Left cardiac atrium (tissue), 4 donors: ENCODE measurements at places on chromosomes 12 and 14.

- no peak for DNase-seq
Observed at GRCh38 chr12:54051026-54051842, 2.4 kb upstream of the HOXC4 start.

GRCh38 chr12:67069451-67070306 lies 199.5 kb upstream of the CAND1 start:
- DNase-seq, result peak; percentile 38

- DNase-seq, result no peak
Observed at GRCh38 chr12:63752841-63753240, 26.9 kb upstream of the RXYLT1 start.

- no peak for DNase-seq
Observed at GRCh38 chr14:95254288-95254687, 65.4 kb downstream of the CLMN start.

DNA sequence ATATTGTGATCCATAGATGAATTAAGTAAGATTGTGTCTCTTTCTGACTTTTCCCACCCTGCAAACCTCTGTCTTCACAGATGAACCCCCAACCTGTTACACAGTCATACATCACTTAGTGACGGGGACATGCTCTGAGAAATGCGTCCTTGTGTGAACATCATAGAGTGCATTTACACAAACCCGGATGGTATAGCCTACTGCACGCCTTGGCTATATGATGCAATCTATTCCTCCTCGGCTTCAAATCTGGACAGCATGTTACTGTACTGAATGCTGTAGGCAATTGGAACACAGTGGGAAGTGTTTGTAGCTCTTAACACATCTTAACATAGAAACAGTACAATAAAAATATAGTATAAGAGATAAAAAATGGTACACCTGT lies 7.4 kb upstream of the TESPA1 start:
- DNase-seq, result no peak

DNA sequence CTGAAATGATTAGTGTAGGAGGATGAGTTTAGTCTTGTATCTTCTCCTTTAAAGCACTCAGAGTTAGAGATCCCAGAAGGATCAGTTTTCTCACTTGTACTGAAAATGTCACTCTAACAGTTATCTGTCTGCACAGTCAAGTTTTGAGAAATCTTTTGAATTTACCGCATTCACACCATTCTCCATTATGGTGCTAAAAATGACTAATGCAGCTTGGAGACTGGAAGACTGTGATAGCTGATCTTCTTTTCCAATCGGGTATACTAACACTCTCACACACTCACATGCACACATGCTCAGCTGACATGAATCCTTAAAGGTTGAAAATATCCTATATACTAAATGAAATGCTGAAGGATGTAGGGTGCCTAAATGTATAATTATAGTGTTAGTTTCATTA lies 65.8 kb downstream of the SLC15A5 start:
- DNase-seq, result no peak

DNA sequence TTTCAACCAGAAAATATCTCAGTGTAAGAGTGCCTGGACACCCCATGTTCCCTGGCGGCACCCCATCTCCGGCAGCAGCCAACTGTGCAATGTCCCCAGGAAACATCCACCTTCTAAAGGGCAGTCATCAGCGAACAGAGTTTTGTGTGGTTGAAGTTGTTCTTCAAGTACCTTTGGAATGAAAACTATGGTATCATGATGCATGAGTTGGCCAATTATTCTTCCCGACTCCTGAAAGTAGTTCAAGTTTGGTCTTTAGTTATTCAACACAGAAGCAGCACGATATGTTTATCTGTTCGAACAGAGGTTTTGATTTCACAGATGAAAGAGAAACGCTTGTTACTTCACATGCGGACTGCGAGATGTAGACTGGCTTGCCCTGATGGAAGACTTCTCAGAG lies 21.1 kb upstream of the TTC7B start:
- no peak for DNase-seq

DNA sequence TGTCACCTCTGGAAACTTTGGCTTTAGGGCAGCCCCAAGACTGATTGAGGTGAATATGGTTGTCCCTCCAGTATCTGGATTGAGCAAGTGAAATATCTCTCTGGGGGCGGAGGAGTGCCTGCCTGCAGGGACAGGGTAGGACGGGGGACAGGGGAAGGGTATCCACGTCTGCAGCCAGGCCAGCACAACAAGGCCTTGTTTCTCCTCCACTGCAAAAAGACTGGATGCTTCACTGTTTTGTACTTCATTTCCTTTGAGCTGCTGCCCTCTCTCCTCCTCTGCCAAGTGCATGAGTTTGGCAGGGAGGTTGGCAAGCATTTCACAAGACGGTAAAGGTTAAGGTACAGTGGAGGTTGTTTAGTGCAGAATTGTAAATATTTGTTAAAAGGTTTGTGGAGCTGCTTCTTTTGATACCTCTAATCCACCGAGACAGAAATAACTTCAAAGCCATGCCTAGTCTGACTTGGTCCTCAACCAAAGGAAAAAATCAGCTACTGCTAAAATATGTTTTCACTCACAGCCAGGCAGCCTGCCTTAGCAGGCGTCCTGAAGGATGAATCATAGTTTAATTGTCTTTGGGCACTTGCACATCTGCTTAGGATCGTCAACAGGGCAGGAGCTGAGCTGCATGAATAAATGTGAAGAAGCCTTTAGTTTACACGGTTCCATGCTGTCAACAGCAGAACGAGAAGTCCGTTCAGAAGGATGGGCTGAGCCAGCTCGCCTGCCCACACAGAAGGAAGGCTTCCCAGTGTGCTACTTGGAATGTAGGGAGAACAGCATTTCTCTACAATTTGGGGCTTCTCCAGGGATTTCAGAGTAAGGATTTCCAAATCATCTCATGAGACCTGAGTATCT lies 269.7 kb downstream of the TTC6 start:
- no peak for DNase-seq

DNA sequence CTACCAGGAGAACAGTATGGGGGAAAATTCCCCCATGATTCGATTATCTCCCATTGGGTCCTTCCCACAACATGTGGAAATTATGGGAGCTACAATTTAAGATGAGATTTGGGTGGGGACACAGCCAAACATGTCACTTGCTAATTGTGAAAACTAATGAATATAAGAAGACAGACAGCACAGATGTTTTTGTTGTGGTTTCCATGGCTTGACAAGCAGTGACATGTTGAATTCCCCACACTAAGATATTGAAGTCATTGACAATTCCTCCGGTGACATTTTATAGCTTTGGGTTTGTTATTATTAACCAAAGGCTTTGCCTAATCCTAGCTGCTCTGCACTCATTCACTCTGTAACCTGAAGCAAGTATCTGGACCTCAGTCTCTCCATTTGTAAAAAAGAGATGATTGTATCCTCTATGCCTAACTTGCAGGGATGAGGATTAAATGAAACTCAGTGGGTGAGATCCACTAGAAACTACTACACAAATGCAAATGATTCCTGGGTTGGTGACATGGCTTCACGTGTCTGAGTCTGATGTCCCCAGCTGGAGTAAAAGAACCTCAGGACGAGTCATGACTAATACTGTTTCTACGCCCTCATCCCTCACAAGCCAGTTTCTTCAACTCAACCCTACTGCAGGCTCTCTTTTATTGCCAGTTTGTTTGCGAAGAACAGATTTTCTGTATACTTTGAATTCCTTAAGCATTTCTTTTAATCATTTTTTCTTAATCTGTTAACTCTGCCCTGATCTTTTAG lies 71.6 kb downstream of the ASCL1 start:
- no peak for DNase-seq

DNA sequence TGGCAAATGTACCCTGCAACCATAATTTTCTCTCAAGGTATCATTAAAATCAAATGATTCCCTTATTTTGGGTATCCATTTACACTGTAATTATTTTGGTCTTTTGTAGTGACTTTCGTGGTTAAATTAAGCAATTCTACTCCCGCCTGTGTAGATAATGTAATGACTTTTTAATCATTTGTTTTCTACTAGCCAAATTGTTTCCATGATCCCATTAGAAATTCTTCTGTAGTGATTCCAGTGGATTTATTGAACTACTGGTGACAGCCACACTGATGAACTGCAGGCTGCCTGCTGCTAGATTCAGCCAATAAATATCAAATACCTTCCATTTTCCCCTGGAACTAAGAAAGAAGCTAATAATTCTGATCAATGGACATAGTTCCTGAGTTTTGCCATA lies 96.0 kb downstream of the WIF1 start:
- no peak for DNase-seq

GRCh38 chr14:34404416-34404815 lies 57.6 kb downstream of the SPTSSA start:
- DNase-seq, result no peak

DNA sequence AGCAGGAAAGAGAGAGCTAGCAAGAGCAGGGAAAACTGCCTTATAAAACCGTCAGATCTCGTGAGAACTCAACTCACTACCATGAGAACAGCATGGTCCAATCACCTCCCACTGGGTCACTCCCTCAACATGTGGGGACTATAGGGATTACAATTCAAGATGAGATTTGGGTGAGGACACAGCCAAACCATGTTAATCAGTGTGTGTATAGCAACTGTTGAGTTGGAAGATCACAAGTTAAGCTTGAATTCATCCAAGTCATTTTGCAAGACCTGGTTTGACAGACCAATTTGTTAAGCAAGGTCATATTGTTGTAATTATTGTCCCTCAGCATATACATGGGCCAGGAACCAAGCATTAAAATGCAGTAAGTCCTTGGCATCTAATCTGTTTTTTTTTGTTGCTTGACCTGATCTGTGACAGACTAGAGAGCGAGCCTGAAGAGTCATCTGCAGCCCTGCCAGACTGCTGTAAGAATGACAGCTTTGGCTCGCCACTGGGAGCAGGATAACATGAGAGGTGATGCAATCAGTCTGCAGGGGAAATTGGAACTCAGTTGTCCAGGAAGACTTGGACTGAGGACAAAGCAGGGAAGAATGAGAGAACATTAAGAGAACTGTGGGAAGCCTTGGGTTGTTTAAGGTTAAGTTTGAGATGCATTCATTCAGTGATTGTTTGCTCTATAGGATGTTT lies 297.6 kb upstream of the SEL1L start:
- DNase-seq, result peak; percentile 49

GRCh38 chr12:118536306-118536906 lies 160.1 kb downstream of the SUDS3 start:
- DNase-seq, result no peak

- DNase-seq, result no peak
Observed at GRCh38 chr12:92546259-92546634, 156.5 kb upstream of the PLEKHG7 start.

DNA sequence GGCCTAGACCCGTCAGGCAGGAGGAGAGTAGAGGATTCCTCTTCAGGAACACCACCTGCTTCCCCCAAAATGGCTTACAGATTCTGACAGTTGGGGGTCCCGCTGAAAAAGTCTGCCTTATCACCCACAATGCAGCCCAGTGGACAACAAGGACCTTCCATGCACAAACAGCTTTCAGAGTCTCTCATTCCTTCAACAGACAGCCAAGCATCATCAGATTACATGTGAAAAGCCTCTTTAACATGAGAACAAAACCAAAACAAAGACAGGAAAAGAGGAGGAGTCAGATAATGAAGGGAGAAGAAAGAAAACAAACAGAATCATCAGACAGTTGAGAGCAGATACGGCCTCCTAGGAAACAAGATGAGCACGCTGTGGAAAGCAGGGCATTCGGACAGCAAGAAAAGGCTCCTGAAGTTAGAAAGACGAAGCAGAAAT lies 18.3 kb downstream of the KCTD10 start:
- no peak for DNase-seq

DNA sequence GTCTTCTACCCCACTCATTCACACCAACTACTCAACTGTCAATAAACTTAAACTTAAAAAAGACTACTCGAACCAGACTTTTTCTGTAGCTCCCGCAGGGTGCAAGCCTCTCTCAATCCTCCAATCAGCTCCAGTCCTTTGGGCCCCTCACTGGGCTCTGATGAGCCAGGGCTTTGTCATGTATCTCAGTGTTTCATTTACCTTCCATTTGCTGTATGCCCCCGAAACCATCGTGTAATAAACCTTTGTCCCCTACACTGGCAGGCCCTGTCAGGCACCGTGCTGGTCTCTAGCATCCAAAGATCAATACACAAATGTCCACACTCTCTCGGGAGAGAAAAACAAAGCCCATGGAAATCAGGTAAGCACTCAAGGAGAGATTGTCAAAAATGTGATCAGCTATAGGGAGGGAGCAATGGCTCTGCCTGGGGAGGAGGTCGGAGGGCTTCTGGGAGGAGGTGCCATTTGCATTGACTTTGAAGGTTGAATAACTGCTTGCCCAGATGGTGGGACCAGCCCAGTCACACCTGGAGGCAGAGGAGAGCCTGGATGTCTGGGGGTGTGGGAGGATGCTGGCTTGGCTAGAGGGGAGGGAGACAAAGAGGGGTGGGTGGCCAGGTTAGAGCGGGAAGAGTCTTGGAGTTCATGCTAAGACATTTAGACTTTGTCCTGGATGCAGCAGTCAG lies 42.1 kb upstream of the DICER1 start:
- DNase-seq, result no peak

DNA sequence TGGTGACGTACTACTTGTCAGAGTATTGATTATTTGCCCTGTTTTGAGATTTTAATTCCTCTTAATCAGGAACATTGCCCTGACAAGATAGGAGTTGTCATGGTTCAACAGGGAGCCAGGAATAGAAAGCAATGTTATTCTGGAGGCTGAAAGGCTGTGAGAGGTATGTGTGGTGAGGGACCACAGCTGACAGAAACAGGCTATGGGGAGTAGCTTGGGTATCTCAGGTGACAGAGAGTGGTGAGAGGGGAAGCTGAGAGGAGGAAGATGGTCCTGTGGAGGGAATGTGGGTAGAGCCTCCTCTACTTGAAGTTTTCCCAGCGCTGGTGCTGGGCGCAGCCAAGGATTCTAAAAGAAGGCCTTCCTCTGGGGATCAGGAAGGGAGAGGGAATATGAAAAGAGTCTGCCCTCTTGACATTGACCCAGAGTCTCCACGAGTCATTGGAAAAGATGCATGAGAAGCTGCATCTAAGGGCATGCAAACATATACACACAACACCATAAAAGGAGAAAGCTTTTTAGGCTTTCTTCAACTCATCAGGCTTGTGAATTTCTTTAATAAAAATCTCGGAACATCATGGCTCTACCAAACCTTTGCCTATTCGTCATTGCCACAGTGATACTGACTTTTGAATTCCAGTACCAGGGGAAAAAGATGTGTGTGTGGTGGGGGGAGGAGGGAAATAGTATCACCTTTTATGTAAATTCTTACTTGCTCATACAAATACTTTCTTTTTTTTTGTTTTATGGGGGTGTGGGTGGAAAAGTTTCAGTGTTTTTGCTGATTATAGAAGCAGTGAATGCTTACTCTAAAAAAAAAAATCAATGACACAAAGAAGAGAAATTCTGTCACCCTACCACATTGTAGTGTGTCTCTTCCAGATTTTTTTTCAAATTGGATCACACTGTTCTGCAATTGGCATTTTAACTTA lies 39.9 kb upstream of the DHRS7 start:
- DNase-seq, result no peak

DNA sequence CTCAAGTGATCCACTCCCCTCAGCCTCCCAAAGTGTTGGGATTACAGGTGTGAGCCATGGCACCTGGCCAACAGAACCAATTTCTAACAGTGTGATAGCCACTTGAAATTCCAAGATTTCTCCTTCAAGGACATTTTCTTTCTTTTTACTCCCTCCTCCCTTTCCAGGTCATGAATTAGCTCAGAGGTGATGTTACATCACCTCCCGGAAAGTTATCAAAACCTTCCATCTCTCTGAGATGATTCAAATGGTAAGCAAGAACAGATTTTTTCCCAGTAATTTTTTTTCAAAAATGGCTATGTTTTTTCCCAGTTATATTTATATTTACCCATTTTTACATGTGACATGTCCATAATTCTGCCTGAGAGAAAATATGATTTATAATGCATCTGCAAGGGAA lies 15.6 kb upstream of the SMAGP start:
- no peak for DNase-seq
